KBM-7 (cell line): ENCODE measurements at places on chromosomes 13 and 19.

DNA sequence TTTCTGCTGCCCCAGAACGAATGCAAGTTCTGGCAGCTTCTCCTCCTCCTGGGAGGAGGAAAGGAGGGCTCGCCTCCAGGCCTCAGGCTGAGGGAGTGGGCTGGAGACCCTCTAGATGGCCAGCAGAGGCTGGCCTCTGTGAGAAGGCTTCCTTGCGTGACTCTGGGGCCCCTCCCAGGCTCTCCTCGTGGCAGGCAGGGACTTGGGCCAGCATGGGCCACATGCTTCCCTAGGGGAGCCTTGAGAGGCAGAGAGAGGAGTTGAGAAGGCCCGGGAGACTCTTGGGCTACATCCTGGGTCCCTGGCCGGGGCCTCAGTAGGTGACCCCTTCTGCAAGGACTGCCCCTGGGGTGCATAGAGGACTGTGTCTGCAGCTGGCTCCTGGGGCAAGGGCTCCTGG is 25.9 kb downstream of the LYL1 start:
- no peak for DNase-seq

DNA sequence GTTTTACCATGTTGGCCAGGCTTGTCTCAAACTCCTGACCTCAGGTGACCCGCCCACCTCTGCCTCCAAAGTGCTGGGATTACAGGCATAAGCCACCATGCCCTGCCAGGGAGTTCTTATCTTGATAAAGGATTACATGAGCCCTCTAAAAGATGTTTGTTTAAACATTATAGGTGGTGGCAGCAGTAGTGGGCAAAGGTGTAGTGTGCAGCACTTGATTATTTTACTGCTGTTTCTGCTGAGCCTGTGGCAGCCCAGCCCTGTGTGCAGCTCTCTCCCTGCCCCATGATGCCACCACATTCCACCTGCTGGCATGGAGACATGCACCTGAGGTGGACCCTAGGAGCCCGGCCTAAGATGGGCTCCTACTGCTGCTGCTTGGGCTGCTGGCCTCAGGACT is 54.0 kb downstream of the ZNF429 start:
- DNase-seq, result no peak

GRCh38 chr13:111090169-111090568 is 24.9 kb upstream of the ARHGEF7 start:
- no peak for DNase-seq

DNA sequence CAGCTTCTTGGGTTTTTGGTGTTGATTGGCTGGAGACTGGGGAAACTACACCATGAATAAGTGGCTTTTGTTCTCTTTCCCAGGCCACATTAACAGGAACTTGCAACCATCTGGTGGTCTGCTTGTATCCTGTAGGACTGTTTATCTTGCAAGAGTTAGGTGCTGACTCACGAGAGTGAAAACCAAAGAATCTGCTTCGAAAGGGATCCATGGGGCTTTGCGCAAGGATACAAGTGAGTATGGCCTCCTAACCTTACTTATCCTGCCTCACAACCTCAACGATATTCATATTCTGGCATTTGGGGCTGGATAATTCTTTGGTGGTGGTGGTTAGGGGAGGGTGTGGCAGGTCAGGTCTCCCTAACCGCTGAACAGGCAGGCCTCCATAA is 4.7 kb upstream of the SIGLECL1 start:
- DNase-seq, result peak; percentile 90

GRCh38 chr19:51664997-51665396 is 18.4 kb upstream of the SIGLEC14 start:
- no peak for DNase-seq

GRCh38 chr19:27762933-27763332 is 1450.0 kb downstream of the UQCRFS1 start:
- no peak for DNase-seq

- DNase-seq, result no peak
Observed at GRCh38 chr13:79915114-79915811, 425.7 kb downstream of the SPRY2 start.

DNA sequence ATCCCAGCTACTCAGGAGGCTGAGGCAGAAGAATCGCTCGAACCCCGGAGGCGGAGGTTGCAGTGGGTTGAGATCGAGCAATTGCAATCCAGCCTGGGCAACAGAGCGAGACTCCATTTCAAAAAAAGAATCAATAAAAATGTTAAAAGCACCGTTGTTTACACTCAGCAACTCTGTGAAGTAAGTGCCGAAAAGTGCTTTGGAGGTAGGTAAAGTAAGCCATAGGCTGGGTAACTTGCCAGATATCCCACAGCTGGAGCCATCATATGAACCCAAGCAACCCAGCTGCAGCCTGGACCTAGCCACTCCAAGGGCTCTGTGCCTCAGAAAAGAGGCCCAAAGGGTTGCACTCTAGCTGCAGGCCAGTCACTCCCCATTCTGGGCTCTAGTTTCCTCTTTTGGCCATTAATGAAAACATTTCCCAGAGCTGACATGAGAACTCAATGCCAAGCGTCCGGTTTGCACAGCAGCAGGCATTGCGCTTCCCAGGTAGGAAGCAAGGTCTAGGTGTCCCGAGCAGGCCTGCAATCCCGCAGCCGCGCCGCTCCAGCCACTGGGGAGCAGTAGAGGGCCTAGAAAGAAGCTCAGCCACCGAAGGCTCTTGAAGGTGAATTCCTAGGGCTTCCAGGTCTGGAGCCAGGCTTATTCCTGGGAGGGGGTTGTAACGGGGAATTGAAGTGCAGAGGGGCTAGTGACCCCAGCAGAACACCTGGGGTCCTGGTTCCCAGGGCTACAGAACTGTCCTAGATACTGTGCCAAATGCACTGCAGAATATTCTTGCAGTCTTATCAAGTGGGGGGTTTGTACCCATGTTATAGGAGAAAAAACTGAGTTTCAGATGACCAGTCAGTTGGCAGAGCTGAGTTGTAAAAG is 4.1 kb upstream of the CD79A start:
- peak; percentile 88 for DNase-seq

DNA sequence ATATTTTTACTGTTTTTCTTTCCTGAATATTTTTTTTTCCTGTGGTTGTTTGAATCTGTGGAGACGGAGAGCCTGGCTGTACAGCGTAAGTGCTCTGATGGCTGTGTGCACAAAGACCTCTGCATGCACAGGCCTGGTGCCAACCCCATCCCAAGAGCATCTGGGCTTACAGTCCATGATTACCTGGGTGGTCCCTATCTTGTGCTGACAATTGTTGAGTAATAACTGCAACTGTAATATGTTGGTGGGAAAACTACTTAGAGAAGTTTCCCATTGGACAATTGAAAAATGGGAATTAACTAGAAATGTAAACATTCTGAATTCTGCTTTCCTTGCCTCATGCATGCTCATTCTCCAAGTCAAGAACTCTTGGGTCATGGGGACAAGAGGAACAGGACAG is 268.7 kb downstream of the SHISA2 start:
- DNase-seq, result no peak

GRCh38 chr13:99737481-99738245 is 233.9 kb downstream of the ZIC5 start:
- DNase-seq, result no peak

GRCh38 chr13:113297370-113298042 is 467 bp downstream of the LAMP1 start:
- DNase-seq, result peak; percentile 47

- DNase-seq, result no peak
Observed at GRCh38 chr13:45224176-45224575, 23.3 kb upstream of the KCTD4 start.

DNA sequence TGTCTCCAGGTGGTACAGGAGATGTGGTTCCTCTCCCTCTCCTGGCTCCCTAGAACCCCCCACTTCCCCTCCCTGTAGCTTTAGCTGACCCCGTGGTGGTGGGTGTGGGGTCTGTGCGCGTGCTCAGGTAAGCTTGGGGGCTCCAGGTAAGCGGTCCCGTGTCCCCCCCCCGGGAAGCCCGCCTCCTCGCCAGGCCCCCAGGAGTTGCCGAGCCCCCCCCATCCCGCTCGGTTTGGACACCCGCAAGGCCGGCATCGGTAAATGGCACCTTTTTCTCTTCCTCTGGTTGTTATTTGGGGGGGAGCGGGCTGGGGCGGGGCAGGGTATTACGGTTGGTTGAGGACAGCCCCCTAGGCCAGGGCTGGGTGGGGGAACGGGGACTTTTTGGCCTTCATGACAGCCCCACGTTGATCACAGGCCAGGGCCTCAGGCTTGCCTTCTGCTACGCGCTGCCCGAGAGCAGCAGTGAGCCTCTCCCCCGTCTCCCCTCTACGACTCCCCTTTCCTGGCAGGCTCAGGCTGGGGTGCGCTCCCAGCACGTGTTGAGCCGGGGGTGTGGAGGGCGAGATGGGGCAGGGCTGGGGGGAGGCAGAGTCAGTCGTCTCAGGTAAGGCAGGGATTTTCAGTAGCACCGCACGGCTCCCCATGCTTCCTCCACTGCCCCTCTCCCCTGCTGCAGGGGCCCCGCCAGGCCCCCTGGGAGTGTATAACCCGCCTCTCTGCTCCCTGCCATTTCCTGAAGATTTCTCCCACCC is 10.7 kb upstream of the LIN7B start:
- no peak for DNase-seq
